SJSA1 (cell line): ENCODE measurements at places on chromosomes 7 and 10. TPM values are rescaled to one million over a fixed set of nuclear protein-coding genes. Genes with fewer than 3 reads are reported as not detected.

The NEUROG3 gene
- not detected in 2 replicates for total RNA-seq

The TAF6 gene
- 20.5 and 35.3 TPM in 2 replicates for total RNA-seq

DNA sequence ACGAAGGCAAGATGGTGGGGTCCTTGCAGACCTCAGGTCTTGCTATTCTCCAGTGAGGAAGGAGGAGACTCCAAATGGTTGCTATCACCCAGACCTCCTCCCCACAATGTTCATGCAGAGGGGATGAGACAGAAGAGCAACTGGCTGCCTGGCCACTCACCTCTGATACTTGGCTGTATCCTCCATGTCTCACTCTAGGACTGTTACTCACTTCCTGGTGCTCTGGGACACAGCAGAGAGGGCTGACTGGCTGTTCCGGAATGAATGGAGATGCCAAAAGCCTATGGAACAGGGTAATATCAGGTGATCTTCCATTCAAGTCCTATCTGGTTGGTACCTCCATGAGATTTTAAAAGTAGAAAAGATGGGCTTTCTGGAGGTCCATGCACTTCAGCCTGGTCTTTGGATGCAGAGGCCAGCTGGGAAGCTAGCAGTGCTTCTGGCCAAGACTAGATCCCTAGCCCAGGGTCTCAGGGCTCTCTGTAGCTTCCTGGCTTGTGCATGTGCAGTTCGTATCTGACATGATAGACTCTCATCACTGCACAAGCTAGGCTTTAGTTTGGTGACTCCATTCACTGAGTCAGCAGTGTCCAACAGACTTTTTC, 27.0 kb upstream of the ABI1 start:
- DNase-seq, result no peak
- H3K27me3 ChIP-seq, result 0 out of 2 replicates have a peak, but pooled peaks cover 3% of the 10 kb centered on the region
- no peaks in the 10 kb centered on the region for H3K4me1 ChIP-seq
- H3K36me3 ChIP-seq, result no peaks in the 10 kb centered on the region
- no peak overlapping the region for H3K27ac ChIP-seq

DNA sequence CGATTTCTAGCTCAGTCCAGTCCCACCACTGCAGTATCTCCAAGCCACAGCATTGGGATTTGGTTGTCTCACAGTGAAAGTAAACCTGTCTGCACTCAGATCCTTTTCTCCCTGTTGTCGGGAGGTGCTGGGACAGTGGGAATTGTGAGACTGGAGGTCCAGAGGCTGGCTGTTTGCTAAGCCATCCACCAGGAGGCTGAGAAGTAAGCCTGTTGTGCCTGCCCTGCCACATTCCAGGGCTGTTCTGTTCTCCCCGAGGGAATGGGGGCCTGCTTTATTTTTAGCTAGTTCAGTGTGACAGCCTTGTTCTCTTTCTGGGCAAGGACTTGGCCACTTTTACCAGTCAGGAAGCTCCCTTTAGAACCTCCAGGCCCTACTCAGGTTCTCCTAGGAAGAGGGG, 54.9 kb downstream of the HK1 start:
- no peak overlapping the region for H3K27ac ChIP-seq
- H3K4me3 ChIP-seq, result no peak overlapping the region
- H3K27me3 ChIP-seq, result no peaks in the 10 kb centered on the region; the same call in 1 of the 2 replicates
- no peak for DNase-seq
- H3K36me3 ChIP-seq, result peaks cover 3% of the 10 kb centered on the region; the same call in 1 of the 2 replicates
- no peaks in the 10 kb centered on the region for H3K4me1 ChIP-seq
